T-helper 1 cell (primary cell): ENCODE measurements at places on chromosomes 16 and 17.

- no peak for DNase-seq
Measured at GRCh38 chr16:75385507-75386152, 47.7 kb downstream of the CFDP1 start.

DNA sequence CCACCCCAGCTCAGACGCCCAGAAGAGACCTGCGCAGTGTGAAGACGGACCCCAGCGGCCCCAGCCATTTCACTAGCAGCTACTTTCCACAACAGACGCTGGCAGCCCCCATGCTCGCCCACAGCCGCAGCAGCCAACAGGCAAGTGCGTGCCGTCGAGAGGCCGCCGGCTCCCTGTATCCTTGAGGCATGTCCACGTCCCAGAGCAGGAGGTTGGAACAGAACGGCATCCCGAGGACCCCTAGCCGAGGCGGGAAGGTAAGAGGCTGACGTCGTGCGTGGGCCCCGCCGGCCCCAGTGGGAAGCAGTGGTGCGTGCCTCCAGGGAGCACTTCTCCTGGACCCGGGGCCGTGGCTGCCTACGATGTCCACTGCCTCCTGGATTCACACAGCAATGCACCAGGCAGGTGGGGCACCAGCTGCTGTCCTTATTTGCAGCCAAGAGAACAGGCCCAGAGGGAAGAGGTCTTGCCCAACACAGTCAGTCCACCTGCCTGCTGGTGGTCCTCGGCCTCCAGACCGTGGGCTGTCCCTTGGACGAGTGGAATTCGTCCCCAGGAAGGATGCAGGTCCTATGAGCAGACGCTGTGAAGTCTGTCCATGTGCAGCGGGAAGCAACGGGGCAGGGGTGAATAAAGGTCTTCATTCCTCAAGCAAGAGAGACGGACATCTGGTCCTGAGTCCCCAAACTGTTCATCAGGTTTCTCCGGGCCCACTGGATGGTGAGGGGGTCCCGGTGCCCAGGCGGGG is 38.5 kb downstream of the SLC7A5 start:
- DNase-seq: no peak

- DNase-seq: no peak
Measured at GRCh38 chr17:49379926-49380325, 17.9 kb upstream of the ZNF652 start.

DNA sequence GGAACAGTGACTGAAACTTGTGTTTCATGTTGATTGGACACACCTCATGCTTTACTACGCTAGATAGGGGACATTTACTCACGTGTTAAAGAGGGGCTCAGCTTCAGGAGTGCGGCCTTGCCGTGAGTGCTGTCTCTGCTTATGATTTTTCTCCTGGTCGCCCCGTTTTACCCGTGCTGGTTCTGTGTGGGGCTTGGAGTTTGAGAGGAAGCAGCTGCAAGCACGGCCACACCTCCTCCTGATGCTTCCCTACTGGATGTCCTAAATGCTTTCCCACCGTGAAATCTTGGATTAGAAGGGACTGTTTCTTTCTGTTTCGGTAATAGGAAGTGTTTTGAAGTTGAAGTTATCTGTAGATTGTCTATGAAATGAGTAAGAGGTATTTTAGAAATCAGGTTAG is 54.0 kb upstream of the ZNF750 start:
- DNase-seq: no peak

- DNase-seq: no peak
Measured at GRCh38 chr16:22347100-22347820, 27.2 kb downstream of the CDR2 start.

- no peak for DNase-seq
Measured at GRCh38 chr17:7343250-7343649, 6.9 kb downstream of the ACAP1 start.

GRCh38 chr16:27531186-27531585 is 18.5 kb downstream of the GTF3C1 start:
- no peak for DNase-seq

DNA sequence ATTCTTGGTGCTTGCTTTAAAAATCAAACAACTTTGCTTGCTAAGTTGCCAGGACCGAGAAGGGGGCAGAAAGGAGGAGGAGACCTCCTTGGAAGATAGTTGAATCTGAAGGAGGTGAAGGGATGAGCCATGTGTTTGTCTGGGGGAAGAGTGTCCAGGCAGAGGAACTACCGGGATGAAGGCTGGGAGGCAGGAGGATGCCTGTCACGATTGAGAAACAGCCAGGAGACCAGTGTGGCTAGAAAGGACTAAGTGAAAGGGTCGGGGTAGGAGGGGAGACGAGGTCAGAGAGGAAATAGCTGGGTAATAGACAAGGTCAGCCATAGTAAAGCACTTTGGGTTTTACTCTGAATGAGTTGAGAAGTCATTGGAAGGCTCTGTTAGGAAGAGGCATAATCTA is 38.9 kb upstream of the CSNK2A2 start:
- DNase-seq: no peak

DNA sequence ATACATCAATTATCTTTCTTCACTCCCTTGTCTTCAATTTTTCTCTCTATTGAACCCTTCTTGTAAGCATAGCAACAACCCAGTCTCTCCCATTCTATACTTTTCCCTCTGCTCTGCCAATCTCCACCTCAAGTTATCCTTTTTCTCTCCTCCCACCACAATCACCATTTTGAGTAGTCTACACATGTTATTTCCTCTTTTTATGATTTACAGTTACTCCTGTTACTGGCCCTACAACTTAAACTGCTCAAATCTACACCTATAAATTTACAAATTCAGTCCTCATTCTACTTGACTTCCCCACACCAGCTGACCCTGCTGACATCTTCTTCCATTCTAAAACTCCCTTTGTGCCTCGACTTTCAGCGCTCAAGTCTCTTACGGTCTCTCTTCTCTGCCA is 84.6 kb downstream of the SPAG9 start:
- DNase-seq: no peak

GRCh38 chr16:67199011-67199807 is at the start of gene ELMO3:
TSS of gene ELMO3 (plus strand) at chr16:67199131. CDS start at chr16:67199327, 196 bp downstream.
- DNase-seq: no peak

DNA sequence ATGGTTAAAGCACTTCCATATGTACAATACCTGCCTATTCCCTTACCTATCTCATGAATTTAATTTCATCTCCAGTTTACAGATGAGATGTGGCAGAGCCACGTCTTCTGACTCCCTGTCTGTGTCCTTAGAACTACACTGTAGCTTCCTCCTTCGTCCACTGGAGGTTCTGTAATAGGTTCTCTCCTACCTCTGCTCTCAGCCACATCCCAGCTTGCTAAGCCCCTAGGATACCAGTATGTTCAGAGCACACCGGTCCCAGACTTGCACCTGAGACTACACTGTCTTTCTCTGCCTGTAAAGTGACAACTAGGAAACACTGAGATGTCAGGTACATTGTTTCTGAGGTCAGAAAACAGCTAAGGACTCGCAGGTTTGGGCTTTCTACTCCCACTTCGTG is 3.8 kb upstream of the RASL10B start:
- no peak for DNase-seq

- DNase-seq: no peak
Measured at GRCh38 chr16:20844588-20844987, 38.3 kb downstream of the REXO5 start.

DNA sequence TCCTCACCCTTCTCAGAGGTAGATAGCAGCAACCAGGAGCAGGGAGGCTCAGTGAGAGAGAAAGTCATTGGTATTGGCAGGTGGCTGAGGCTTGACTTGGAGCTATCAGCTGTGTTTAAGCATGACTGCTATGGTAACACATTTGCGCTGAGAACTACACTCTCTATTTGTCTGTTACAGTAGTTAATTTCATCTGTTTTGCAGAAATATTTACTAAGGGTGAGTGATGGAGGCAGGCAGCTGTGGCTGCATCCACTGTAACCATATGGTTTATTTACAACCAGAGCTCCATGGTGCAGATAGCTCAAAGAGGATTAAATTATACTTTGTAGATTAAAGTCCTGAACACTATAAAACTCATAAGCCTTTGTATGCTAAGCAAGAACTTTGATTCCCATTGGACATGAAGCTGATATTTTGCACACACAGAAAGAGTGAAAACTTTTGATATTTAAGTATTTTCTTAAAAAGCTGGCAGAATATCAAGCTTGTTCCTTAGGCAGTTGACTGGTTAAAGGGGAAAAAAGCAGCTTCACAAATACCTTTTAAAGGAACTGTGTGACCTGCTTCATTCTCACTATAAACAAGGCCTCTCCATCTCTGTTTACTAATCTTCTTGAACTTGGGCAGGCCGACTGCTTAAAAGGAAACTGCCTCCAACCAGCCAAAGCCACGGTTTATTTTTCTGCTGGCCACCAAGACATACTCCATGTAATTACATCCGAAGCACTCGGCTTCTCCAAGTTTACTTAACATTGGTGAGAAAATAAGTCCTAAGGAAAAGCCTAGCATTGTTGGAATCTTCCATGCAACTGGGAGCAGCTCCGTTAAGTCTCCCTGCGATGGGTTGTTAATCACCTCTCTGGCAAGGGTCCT is 299.8 kb upstream of the ZFHX3 start:
- DNase-seq: no peak

GRCh38 chr16:69855592-69855991 is 93.5 kb downstream of the WWP2 start:
- DNase-seq: no peak

DNA sequence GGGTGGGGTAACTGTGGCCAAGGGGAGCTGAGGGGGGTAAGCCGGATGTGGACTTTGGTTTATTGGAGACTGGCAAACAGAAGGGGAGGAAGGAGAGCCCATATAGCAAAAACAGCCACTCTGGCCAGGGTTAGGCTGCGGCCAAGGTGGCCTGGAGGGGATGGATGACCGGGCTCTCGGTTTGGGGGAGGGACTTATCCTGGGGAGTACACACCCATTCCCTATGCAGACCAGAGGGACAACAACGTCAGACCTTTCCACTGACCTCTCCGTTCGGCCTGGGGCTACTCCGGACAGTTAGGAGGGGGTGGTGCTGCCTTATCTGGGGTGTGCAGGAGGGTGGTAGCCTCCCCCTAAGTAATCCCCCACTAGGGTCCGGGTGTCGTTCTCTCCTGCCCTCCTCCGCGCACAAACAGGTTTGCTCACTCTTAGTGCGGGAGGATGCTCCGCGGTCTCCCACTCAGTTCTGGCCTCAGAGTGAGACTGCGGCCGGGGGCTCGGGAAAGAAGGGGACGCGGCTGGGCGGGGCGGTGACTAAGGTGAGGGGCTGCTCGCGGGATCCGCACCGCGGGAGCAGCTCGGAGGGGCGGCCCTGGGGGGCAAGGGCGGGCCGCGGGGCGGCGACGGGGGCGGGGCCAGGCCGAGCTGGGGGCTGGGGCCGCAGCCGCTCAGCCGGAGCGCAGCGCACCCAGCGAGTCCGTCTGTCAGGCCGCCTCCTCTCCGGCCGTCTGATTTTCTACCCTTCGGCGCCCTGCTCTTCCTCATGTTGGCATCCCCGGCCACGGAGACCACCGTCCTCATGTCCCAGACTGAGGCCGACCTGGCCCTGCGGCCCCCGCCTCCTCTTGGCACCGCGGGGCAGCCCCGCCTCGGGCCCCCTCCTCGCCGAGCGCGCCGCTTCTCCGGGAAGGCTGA is at the start of gene WNK4:
Gene WNK4, plus strand, starts transcription at position 675 of the 915 bp plus-strand sequence. Its CDS starts 89 bp downstream, at position 764.
- DNase-seq: no peak

GRCh38 chr16:1575578-1575977 is 36.3 kb downstream of the IFT140 start:
- DNase-seq: no peak

DNA sequence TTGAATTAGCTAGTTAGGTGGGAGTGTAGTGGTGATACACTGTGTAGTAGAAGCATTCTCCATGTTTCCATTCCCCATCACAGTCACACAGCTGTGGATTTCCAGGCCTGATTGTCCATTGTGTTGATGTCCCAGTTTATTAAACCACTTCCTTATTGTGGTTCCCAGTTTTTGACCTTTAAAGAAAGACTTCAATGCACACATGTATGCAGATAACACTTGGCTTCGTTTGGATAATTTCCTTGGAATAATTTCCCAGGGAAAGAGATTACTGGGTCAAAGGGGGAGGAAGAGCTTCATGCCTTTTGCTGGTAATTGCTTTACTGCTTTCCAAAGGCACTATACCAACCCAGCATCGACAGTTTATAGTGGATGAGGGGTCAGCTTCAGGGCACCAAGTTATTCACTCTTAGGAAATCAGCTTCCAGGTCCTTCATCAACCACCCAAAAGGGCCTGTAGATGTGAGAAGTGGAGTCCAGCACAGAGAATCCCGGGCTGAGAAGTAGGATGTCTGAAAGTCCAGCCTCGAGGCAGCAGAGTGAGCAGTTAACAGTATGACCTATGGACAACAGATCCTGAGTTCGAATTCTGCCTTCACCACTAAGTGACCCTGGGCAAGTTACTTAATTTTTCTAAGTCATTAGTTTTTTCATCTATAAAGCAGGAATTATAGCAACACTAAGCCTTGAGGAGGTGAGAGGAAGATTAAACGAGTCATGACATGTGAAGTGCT is 31.3 kb upstream of the TNS4 start:
- DNase-seq: no peak

- no peak for DNase-seq
Measured at GRCh38 chr17:67689534-67690177, 28.1 kb upstream of the NOL11 start.

- no peak for DNase-seq
Measured at GRCh38 chr16:11245988-11246387, 10.0 kb downstream of the SOCS1 start.

GRCh38 chr17:58046239-58047094 is 36.8 kb upstream of the DYNLL2 start:
- no peak for DNase-seq
